AG04450 (cell line): ENCODE measurements at places on chromosomes 12 and 14.
A peak's percentile ranks its signal among the peaks of the same experiment; 100 is the strongest.

DNA sequence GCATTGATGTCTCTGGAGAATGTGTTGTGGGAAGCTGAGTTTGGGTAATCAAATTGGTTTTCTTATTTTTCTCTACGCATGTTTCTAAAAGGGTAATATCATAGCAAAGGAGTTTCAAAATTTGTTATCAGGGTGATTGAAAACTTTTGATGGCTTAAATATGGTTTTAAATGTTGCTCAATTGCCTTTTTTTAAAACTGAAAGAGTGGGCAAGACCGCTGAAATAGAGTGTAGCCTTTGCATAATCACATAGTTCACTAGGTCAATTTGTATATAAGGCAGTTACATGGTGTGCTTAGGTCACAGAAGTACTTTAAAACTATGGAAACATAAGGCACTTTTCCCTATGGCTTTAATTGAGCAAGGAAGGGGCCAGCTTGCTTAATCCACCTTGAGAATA, 167.4 kb downstream of the SNAPC1 start:
- no peak for DNase-seq

DNA sequence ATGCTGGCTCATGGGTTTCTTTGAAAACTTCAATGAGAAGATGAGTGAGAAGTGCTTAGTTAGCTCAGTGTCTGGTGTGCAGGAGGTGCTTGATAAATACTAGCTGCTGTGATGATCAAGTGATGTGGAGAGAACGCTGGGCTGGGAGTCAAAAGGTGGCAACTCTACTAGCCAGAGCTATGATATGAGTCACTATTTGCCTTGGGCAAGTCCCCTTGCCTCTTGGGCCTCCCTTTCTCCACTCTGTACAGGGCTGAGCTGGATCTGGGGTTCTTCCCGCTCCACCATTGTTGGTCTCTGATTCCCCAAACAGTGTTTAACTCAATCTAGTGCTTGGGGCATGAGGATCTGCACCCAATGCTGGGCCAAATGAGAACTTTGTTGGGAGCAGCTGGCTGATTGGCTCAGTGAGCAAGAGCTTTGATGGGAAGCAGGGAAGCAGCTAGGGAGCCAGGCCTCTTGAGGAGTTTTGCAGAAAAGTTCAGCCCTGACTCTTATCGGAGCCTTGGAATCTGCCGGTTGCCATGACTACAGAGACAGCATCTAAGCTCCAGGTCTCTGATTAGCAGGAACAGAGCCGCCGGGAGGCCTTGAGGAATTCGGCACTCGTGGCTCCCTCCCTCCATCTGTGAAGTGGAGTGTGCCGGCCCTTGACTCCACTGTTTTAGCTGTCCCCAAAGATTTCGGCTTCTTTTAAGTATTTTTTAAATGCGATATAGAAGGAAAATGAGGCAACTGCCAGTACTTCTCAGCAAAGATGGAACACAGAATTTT, 82.1 kb upstream of the HSPB8 start:
- DNase-seq: no peak

- peak; percentile 74 for DNase-seq
These were observed 161.1 kb downstream of the NUAK1 start for GRCh38 chr12:105977652-105978051.

- no peak for DNase-seq
These were observed 130.1 kb downstream of the SLC41A2 start for GRCh38 chr12:104828015-104828414.

DNA sequence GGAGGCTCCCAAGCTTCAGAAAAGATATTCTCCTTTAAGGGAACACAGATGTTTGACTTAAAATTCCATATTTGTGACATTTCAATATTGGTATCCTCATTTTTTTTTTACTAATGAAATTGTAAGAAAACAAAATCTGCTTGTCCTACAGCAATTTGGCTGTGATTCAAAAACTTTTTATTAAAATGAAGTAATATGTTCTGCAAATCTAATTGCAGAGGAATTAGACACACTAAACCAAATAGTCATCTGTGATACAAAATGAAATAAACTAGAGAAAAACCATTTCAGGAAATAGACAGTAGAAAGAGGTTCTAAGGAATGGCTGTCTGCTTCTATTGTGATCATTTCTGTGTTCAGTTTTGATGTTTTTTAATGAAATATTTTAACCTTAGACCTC, 50.1 kb upstream of the HIF1A start:
- DNase-seq: no peak

GRCh38 chr12:47317175-47317915, 237.6 kb upstream of the AMIGO2 start:
- no peak for DNase-seq

DNA sequence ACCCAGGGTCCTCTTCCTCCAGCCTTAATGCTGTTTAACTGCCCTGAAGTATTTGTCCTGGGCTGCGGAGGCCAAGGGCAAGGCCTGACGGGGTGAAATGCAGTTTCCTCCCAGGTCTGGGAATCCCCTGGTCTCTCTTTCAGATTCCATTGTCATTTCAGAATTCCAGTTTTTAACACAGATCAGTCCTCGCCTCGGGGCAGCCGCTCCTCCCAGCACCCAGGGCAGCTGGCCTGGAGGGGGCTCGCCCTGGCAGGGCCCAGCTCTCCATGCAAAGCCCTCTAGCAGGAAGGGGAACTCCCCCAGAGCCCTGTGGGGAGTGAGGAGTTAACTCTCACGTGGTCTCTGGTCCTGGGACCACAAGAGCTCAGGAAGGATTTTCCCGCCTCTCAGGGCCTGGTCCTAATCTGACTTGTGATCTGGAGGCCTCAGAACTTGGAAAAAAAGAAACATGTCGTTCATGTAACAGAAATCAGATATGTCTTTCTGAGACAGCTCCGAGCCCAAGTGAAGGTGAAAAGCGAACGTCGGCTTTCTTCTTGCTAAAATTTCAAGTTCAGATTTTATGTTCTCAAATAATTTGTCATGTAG, 265.6 kb upstream of the SFSWAP start:
- DNase-seq: no peak

DNA sequence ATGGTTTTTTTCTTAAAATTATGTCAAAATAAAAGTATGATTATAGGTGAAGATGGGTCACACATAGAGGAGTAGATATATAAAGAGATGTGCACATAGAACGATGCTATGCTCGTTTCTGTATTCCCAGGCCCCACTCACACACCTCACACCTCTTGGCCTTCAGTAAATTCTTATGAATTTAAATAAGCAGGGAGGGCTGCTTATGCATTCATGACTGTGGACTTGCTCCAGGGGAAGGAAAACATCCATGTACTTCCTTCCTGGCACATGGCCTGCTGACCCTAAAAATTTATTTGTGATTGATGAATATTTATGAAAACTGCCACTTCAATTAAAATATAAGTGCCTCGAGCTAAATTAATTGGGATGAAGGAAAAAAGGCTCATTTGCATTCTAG, 1306.7 kb upstream of the TMEM132C start:
- no peak for DNase-seq

GRCh38 chr12:19719672-19720071, 280.4 kb downstream of the AEBP2 start:
- DNase-seq: no peak

- DNase-seq: no peak
These were observed 34.6 kb upstream of the PYGL start for GRCh38 chr14:50978888-50979287.

GRCh38 chr12:65414526-65414925, 136.0 kb downstream of the MSRB3 start:
- no peak for DNase-seq

- DNase-seq: no peak
These were observed 15.3 kb upstream of the ADSS1 start for GRCh38 chr14:104708606-104709268.

DNA sequence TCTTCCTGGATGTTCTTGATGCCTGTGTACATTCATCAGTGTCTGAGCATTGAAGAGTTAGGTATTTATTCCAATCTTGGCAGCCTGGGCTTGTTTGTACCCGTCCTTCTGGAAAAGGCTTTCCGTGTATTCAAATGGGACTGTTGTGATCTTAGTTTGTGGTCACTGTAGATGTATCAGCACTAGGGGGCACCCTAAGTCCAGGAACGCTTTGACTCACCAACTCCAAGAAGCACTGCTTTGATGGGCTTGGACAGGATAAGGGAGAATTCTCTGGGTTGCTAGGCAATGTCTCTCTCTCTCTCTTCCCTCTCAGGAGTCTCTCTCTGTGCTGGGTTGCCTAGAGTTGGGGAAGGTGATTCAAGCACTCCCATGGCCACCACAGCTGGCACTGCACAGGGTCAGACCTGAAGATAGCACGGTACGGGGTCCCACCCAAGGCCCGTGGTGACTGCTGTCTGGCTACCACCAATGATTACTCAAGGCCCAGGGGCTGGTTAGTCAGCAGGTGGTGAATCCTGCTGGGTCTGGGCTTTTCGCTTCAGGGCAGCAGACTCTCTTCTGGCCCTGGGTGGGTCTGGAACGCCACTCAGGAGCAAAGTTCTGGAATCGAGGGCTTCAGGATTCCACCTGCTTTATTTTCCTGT, 211.1 kb upstream of the RGS6 start:
- no peak for DNase-seq

GRCh38 chr12:76312315-76312714, 35.9 kb downstream of the BBS10 start:
- no peak for DNase-seq

- DNase-seq: no peak
These were observed 90.8 kb upstream of the PTPRQ start for GRCh38 chr12:80353254-80353653.

DNA sequence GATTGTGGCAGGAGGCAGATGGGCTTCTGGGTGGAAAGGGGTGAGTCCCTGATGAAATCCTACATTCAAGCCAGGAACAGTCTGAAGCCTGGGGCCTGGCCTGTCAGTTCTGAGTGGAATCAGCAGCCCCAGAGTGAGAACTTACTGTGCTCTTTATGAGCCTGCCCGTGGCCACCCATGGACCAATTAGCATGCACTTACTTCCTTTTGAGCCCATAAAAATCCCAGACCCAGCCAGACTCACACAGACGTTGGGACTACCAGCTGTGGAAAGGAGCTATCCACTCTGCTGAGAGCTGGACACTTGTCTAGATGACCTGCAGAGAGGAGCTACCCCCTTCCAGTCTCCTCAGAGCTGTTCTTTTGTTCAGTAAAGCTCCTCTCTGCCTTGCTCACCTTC, 104.5 kb downstream of the MNAT1 start:
- DNase-seq: no peak

DNA sequence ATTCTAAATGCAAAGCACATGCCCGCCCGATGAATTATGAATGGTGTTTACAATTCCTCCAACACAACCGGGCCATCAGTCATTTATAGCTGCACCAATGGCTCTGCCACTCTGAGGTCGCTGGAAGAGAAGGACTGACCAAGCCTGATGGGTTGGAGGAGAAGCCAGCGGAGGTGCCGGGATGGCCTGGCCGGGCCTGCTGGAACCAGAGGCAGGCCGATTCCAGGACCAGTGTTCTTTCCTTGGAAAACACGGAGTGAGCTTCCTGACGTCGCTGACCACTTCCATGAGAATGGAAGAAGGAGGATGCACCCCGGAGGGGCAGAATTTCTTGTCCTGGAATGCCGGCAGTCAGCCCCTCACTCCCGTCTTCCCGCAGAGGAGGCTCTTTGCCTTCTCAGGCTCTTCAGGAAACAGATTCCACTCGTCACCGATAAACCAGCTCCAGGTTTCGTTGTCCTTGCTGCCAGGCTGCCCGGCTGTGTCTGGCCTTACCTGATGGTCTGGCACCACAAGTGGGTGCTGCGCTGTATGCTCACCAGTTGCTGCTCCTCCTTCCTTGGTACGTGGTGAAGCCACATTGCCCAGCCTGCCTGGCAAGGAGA, 358.5 kb upstream of the SFSWAP start:
- DNase-seq: no peak

DNA sequence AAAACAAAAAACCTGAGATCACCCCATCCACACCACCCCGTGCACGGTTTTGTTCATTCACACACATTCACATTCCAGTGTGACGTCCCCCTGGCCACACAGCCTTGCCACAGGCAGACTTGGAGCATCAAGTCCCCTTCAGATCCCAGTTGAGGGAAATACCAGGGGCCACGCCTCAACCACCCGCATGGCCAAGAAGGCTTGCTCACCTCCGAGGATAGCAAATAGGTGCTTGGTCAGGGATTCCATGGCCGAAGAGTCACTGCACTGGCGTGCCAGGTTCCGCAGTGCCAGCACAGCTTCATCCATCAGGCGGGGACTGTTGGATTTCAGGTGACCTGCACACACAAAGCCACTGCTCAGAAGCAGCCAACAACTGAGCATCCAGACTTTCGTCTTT, 19.0 kb downstream of the GCN1 start:
- no peak for DNase-seq

- peak; percentile 16 for DNase-seq
These were observed 9.6 kb upstream of the ISM2 start for GRCh38 chr14:77508249-77508648.

- no peak for DNase-seq
These were observed 52.1 kb upstream of the DCD start for GRCh38 chr12:54700301-54700700.

GRCh38 chr12:52899338-52900035, 5.4 kb downstream of the KRT8 start:
- no peak for DNase-seq

- no peak for DNase-seq
These were observed 485.4 kb downstream of the NAV3 start for GRCh38 chr12:78316136-78316535.

- DNase-seq: no peak
These were observed 59.7 kb downstream of the DAO start for GRCh38 chr12:108939594-108939993.

GRCh38 chr12:82523996-82524395, 162.7 kb upstream of the TMTC2 start:
- no peak for DNase-seq

- DNase-seq: peak; percentile 55
These were observed 31.6 kb downstream of the KCNC2 start for GRCh38 chr12:75177997-75178396.

DNA sequence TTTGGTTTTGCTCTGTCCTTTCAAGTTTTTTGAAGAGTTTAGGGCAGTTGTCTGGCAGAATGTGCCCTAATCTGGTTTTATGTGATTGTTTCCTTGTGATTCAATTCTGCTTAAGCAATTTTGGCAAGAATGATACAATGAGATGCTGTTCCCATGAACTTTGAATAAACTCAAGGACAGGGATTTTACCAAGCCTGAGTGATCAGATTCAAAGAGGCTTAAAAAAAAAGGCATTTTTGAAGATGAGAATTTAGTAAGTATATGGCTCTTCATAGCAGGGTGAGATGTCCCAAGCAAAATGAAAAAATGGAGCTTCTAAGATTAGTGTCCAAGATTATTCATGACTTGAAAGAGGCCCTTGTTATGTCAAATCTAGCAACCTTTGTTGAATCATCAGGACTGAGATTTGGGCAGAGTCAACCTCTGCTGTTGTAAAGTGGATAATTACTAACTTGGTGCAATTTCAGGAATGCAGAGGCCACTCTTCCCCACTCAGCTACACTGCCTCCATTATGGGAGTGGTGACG, 180.6 kb upstream of the NUDT4 start:
- DNase-seq: no peak

- no peak for DNase-seq
These were observed 465.3 kb downstream of the PRKD1 start for GRCh38 chr14:29462321-29462720.

DNA sequence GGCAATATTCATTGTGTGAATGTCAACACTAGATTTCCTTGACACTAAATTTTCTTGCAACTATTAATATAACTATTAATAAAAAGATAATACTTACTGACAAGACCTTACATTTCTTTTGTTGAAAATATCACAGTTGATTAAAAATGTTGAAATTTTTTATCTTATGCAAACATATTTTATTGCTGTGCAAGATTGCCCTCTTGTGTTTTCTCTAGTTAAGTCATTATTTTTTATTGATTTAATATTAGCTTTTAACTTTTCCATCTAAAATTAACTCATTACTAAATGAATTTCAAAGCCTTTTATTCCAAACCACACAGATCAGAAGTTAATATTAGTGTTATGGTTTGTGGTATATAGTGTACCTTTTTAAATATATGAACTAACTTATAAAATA, 11.7 kb upstream of the NAA30 start:
- no peak for DNase-seq
